ENCODE measurements at places on chromosomes 11 and 22.

DNA sequence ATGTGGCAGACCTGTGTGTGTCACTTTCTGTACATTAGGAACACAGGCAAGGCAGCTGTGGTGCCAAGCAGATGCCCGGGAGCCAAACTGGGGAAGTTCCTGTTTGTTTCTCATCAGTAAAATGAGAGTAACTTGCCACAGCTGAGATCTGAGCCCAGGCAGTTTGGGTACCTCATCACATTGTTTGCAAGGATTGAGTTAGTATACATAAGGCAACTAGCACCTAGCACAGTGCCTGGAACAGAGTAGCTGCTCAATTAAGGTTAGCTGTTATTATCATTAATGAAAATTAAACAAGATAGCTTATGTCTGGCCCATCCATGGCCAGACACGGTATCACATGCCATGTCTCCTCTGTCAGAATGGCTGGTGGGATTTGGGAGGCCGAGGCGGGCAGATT, 7.8 kb downstream of the SOX10 start:
- DNase-seq, result no peak

- no peak for DNase-seq
These were observed 626.1 kb upstream of the ARHGAP42 start for GRCh38 chr11:100061006-100061405.

- no peak for DNase-seq
These were observed 28.9 kb upstream of the ACER3 start for GRCh38 chr11:76831686-76832310.

GRCh38 chr22:35947794-35948425, 80.7 kb downstream of the RBFOX2 start:
- no peak for DNase-seq

GRCh38 chr22:30755759-30756124, 61.1 kb downstream of the OSBP2 start:
- no peak for DNase-seq

GRCh38 chr22:28425211-28425610, 254.4 kb downstream of the TTC28 start:
- DNase-seq, result no peak

DNA sequence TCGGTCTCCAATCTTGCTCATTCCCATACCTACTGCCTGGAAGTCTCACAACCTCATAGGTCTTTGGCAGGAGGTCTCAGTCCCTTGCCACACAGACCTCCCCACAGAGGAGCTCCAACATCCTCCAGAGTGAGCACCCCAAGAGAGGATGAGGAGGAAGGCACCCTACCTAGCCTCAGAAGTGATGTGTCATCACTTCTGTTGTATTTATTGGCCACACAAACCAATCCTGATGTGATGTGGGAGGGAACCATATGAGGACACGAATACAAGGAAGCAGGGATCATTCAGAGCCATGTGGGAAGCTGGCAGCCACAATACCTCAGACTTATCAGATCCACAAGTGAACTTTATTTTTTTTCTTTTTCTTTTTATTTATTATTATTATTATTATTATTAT, 9.0 kb upstream of the UPK2 start:
- DNase-seq, result no peak

- DNase-seq, result no peak
These were observed 32.6 kb downstream of the PRDM11 start for GRCh38 chr11:45178890-45179671.

GRCh38 chr11:77244277-77245027, 57.0 kb downstream of the GDPD4 start:
- DNase-seq, result no peak

DNA sequence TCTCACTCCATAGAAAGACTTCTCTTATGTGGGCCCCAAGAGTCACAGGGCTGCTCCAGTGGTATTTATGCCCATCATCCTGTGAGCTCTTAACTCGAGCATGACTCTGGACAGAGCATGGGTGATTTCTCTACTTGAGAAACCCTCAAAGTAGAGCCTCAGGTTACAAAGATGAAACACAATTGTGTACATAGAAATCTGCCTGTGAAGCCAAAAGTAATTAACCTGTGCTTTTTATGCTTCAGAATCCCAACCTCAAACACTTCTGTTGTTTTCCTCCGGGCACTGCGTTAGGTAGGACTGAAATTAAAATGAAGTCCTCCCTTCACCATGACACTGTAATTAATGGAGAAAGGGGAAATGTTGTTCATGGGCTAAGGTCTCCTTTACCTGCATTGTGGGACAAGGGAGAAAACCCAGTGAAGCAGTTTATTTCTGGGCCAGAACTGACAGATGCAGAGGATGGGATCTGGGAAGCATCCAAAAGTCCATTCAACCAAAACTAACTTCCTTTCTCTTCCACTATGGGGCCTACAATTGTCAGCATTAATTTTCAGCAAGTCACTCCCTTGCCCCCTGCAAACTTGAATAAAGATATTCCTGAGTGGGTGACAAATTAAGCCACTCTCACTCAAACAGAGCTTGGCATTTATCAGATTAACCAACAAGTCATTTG, 24.1 kb upstream of the POU2AF1 start:
- DNase-seq, result no peak

DNA sequence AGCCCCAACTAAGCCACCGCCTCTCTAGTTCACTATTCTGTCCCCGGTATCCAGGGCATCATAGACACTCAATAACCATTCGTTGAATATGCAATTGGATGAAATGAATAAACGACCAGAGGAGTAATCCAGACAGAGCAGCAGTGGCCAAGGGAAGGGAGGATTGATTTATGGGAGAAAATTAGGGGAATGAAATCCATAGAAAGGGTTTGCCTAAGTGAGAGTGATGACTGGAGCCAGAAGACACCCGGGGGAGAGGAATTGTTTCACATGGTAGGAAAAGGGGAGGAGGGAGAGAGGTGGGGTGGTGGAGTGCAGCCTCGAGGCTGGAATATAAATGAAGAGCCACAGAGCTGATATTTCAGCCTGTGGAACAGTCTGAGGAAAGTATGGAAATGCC, 168.2 kb downstream of the COMMD9 start:
- no peak for DNase-seq

GRCh38 chr11:12163181-12163941, 53.0 kb downstream of the MICAL2 start:
- DNase-seq, result no peak

- no peak for DNase-seq
These were observed 39.0 kb downstream of the CWC15 start for GRCh38 chr11:94934362-94934761.

DNA sequence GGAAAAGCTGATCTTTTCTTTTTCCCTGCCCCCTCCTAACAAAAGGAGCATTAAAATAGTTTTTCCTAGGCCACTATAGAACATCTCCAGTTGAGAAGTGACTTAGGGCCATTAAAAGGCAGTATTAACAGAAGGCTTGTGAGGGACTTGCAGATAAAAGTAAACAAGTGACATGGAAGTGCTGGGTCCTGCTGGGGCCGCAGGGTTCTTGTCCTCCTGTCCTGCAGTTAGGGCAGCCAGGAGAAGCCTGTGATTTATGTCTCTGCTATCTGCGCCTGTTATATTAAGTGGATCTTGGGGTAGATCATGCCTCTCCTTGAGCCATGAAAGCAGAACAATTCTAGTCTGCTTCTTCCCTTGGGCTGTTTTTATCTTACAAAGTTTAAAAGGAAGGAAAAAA, 271.4 kb upstream of the C11orf87 start:
- no peak for DNase-seq

DNA sequence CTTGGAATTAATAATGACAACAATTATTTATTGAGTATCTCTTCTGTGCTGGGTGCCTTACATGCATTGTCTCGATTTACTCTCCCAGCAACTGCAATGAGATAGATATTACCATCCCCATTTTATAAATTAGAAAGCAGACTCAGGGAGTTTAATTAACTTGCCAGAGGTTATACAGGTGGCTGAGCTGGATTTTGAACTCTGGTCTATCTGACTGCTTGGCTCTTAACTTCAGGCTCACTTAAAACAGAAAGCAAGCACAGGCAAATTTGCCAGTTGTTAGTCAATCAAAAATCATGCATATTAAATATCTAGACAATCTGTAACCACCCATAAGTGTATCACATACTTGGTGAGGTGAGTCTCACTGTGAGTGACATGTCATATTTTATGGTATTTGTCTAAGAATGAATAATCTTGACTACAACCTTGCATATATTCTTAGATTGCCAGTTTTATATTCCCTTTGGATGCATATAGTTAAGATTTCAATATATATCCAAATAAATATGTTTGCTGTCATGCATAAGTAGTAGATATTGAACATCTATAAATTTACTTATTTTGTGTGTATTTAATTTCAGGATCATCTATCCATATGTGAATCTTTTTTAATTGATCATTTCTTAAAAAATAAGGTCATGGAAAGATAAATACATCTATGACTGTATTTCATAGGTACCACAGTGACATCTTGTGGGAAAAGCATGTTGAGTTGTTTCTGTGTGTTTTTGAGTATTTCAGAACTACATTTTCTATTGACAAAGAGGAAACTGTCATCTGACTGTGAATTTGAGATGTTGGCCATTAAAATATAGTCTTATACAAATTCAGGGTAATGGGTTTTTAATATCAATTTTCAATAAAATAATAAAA, 112.0 kb upstream of the ARHGAP42 start:
- DNase-seq, result no peak

DNA sequence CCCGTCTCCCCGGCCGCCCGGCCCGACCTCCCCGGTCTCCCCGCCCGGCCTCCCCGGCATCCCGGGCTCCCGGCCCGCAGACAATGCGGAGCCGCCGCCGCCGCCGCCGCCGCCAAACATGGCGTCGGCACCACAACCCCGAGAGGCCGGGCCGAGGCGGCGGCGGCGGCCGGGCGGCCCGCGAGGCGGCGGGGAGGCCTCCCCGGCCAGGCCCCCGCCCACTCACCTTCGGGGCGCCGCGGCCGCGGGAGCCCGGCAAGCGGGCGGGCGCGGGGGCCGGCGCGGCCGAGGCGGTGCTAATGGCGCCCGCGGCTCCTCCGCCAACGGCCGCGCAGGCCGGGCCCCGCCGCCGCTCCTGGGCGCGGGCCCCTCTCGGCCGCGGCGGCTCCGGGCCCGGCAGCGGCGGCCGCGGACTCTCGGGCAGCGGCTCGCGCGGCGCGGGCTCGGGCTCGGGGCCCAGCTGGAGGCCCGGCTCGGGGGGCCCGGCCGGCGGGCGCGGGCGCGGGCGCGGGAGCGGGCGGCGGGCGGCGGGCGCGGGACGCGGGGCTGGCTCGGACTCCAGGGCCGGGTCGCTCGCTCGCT, 311 bp downstream of the BRD1 start:
- no peak for DNase-seq

DNA sequence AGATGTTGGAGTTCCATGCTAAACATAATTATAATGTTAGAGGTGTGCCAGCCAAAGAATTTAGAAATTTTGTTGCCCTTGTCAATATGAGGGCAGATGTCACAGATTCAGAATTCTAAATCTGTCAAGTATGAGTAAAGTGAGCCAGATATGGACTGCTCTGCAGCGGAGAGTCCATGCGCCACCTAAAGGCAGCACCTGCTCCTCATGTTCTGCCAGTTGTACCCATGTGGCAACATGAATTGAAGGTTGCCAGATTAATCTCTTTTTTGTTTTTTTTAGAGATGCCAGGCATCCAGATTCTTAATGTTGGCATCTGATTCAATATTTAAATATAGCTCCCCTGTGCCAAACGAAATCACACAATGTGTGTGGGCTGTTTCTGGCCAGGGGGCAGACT, 678.6 kb upstream of the ANO5 start:
- no peak for DNase-seq

DNA sequence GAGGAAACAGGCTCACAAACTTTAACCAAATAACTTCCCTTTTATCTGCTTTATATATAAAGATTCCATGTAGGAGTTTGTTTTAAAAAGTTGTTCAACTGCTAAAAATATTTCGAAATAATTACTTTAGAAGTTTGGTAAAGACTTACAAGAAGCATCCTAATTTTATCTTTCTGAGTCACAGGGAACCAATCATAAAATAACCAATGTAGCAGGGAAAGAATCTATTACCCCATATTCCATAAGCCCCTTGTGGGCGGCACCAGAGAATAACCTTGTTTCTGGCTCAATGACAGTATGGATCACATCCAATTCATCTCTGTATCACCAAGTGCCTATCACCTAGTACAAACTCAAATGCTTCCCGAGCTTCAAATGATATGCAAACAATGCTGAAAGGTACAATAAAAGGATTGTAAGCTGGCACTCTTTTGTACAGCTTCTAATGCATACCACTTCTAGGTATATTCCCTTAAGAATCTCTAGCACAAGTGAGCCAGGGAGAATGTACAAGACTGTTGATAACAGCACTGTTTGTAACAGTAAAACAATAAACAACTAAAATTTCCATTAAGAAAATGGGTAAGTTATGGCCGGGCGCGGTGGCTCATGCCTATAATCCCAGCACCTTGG, 158.4 kb downstream of the ATG16L2 start:
- no peak for DNase-seq

DNA sequence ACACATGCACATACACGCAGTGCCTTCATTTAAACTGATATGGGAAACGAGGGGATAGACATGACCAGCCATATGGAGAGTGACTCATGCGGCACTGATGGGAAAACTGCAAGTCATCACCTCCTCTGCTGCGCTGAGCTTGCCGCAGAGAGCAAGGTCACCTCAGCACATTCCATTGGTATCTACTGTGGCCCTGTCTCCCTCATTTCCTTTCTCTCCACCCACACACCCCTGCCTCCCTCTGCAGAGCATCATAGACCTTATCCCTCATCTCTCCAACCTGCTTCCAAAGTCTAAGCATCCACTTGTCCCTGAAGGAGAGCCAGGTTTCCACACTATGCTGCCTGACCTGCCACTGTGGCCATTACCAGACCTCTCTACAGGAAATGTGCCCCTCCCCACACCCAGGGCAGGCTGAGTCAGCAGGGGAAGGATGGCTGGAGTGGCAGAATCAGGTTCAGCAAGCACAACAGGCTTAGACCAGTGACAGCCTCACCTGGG, 116.9 kb upstream of the SNX19 start:
- peak; percentile 62 for DNase-seq

DNA sequence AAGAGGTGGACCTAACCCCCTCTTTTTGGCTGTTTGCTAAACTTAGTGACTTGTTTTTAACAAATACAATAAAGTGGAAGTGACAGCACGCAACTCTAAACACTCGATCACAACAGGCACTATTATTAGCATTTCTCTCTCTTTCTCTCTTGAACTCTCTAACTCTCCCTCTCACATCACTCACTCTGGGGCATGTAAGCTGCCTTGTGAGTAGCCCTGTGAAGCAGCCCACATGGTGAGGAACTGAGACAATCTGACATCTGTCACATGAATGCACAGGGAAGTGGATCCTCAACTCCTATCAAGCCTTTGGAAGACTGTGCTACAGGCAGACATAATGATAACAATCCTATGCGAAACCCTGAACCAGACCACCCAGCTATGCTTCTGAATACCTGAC, 609.0 kb upstream of the CNTN5 start:
- no peak for DNase-seq

GRCh38 chr22:49904040-49904369, 14.2 kb downstream of the ALG12 start:
- DNase-seq, result no peak

DNA sequence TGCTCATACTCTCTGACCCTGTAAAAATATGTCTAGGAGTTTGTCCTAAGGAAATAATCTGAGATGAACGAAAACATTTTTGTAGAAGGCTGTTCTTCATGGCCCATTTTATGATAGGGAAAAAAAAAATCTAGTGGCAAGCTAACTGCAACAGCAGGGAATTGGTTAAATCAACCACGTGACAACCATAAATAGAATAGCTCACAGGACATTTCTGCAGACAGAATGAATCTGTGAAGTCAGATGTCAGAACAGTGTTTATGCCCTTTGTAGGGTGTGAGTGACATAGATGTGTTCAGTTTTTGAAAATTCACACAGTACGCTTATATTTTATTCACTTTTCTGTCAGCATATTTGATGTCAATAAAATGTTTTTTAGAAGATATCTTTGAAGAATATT, 16.1 kb downstream of the ARHGAP1 start:
- DNase-seq, result no peak
